NCI-H748 treated with DMSO at 0.1 percent for 48 hours (cell line): ENCODE measurements at places on chromosomes 2 and 18.

DNA sequence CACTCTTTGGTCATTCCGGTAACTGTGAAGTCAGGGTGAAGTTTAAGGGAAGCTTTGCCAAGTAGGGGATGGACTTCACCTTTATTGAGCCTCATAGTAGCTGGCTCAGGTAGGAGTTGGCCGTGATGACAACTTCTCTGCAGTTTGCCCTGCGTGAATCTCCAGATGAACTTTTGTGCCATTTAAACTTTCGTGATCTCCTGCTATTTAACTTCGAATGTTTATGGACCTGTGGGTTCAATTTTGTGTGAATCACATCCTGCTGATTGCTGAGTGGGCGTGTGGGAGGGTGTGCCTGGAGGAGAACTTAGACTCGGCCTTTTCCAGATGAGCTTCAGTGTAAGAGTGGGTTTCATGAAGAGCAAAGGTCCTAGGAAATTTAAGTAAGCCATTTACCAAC is 4.2 kb downstream of the UGT1A1 start:
- DNase-seq = no peak

GRCh38 chr2:46167924-46168323 is 129.3 kb upstream of the EPAS1 start:
- no peak for DNase-seq

DNA sequence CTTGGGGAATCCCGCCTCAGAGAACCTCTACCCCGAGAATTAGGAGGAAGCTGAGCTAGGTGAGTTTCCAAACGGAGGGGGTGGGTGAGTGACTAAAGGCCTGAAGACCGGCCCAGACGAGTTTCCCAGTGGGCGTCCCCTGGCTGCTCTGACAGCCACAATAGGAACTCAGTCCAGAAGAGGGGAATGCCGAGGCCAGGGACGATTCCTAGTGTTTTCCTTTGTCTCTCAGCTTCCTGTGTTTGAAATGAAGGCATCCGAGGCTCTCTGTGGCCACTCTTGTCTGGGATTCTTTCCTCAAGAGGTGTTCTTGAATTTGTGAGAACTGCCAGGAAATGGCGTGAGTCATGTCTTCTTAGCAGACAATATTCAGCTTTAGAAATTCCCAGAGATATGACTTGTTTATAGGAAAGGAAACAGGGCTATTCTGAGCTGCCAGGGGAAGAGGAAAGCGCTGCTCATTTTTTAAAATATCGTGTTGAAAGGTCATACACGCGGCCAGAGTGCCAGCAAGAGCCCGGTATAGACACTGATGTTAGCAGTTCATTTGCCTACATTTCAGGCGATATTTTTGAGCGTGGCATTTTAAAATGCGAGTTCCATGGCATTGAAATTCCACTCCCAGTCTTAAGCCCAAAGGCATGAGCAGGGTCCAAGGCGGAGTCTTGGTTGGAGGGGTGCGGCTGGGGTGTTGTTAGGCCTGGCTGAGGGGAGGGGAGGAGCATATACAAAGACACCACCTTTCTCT is 169.1 kb upstream of the KLF7 start:
- no peak for DNase-seq

DNA sequence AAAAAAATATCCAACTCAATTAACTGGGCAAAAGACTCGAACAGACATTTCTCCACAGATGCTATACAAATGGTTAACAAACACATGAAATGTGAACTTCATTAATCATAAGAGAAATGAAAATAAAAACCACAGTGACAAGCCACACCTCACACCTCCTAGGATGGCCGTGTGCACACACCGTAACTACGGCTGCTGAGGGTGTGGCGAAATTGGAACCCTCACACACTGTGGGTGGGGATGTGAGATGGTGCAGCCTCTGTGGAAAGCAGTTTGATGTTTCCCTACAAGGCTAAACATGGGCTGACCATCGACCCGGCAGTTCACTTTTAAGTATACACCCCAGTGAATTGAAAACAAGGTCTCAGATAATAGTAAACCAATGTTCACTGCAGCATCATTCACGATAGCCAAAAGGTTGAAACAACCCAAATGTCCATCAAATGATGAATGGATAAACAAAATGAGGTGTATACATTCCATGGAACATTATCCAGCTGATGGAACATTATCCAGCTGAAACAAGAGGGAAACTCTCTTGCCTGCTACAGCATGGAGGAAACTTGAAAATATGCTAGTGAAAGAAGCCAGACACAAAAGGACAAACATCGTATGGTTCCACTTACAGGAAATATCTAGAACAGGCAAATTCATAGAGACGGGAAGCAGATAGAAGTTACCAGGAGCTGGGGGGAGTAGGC is 32.2 kb downstream of the ZAP70 start:
- DNase-seq = no peak

- DNase-seq = no peak
These were observed 125.8 kb downstream of the LYPD6B start for GRCh38 chr2:149164296-149164695.

- no peak for DNase-seq
These were observed 95.6 kb upstream of the SLC14A2 start for GRCh38 chr18:45519411-45520280.

GRCh38 chr18:11323359-11323819 is 174.0 kb upstream of the PIEZO2 start:
- no peak for DNase-seq

- DNase-seq = no peak
These were observed 24.1 kb upstream of the HNMT start for GRCh38 chr2:137940154-137940553.

GRCh38 chr2:135151615-135152014 is 99.5 kb downstream of the RAB3GAP1 start:
- no peak for DNase-seq

DNA sequence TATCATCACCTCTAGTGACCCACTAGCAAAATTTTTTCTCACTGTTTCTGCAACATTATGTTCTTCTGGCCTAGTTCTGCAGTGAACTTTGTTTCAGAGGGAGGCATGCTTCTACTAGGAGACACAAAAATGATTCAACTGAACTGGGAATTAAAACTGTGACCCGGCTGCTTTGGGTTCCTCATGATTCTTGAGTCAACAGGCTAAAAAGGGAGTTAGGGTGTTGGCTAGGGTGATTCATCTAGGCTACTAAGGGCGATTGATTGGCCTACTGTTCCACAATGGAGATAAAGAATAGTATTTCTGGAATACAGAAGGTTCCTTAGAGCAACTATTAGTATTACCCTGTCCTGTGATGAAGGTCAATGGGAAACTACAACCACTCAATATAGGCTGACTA is 179.5 kb downstream of the PPP1R1C start:
- no peak for DNase-seq
